ENCODE measurements at places on chromosomes 1 and 21.
A peak's percentile ranks its signal among the peaks of the same experiment; 100 is the strongest.

GRCh38 chr1:204979891-204980649 lies 62.9 kb upstream of the CNTN2 start:
- no peak for DNase-seq

DNA sequence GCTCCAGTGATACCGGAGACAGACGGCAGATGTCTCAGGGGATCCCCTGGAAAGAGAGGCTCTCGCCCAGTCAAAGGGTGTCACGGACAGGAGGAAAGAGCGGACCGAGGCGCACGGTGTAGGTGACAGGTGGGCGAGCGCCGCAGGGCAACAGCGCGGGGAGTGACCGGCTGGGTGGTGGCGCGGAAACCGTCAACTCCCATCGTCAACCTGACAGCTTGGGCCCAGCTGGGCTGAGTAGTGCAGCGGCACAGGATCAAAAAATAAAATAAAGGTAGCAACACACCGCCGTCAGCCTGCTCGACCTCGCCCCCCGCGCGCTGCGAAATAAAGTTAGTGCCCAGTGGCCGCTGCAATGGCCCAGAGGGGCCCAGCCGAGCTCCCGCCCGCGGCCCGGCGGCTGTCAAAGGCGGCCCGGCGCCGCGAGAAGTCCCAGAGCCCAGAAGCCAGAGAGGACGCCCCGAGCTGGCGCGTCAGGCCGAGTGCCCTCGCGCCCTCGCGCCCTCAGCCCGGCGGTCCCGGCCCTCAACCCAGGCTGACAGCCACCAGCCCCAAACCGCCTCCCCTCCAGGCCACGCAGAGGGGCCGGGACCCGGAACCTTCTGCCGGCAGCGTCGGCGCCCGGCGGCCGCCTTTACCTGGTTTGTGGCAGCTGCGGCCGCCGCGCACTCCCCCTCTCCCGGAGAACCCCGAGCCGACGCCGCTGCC lies at the start of gene LYST:
Gene LYST, minus strand, starts transcription at position 702 of the 708 bp plus-strand sequence. CDS start 36,489 bp downstream, outside the sequence.
- DNase-seq = no peak

DNA sequence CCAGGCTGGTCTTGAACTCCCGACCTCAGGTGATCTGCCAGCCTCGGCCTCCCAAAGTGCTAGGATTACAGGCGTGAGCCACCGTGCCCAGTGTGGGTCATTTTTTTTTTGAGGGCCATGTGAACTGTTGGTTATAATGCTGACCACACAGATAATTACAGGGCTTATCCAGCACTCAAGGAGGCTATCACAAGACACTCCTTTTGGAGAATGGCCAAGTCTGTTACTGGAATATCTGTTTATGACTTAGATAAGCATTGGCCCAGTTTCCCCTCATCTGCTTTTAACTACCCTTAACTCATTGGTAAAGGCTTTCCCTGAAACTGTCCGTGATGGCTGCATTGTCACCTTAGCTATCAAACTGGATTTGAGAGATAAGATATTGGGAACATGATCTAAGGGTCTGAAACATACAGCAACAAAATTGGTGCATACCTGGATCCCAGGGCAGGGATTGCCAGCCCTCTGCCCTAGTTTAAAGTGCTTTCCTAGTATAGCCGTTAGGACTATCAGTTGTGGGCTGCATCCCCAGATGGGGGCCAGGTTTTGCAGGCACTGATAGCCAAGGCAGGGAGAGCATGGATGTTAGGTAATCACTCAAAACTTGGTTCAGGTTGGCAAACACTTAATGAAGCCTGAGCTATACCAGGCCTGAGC lies 15.6 kb downstream of the SZT2 start:
- DNase-seq = no peak

- no peak for DNase-seq
Measured at GRCh38 chr1:2548068-2548589, 8.0 kb upstream of the TNFRSF14 start.

GRCh38 chr1:209029737-209030136 lies 553.8 kb upstream of the CAMK1G start:
- no peak for DNase-seq

GRCh38 chr1:215569986-215570824 lies 3.1 kb downstream of the KCTD3 start:
- no peak for DNase-seq

DNA sequence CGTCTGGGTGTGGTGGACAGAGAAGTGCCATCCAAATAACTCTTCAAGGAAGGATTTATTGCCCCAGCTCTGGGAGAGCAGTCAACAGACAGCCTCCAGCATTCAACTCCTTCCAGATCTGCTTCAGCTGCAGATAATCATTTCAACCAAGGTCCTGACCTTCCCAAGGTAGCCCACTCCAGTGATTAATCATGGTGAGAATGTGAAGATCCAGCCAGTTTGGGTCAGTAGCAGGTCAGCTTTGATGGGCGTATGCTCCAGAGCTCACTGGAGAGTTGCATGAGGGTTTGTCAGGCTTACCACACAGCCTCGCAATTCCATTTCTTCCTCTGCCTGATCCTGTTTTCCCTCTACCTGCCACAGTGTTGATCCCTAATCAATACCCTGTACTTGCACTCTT lies 214.5 kb upstream of the ZRANB2 start:
- no peak for DNase-seq

GRCh38 chr1:187038784-187039183 lies 210.0 kb downstream of the PLA2G4A start:
- DNase-seq = peak; percentile 42

DNA sequence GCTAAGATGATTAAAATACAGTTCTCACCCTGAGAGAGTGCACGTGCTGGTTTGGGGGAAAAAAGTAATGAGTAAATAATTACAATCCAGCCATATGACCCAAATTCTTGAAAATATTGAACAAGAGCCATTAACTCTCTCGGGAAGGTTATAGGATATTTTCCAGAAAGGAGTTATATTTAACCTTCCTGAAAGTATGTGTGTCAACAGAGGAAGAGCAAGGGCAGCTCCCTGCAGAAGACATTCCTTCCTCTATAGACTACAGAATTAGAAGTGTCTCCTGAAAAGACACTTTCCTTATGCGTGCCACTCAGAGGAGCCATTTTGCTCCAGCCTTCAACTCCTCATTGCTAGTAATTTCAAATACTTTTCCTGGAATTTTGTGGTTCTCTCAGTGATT lies 648.7 kb downstream of the USP25 start:
- DNase-seq = no peak

DNA sequence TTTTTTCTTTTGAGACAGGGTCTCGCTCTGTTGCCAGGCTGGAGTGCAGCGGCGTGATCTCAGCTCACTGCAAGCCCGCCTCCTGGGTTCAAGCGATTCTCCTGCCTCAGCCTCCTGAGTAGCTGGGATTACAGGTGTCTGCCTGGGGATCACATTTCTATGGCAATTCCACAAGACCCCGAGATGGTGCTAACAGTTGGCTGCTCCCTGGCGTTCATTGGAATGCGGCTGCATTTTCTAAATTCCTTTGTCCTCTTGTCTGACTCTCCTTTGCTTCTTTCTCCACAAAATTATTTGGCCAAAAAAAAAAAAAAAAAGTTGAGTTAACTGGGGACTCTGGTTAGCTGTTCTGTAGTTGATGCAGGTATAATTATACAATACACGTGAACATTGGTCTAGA lies 176.4 kb downstream of the ETS2 start:
- no peak for DNase-seq

- DNase-seq = no peak
Measured at GRCh38 chr1:246450611-246451251, 56.3 kb downstream of the SMYD3 start.

GRCh38 chr1:185556561-185556960 lies 177.6 kb upstream of the HMCN1 start:
- DNase-seq = no peak

DNA sequence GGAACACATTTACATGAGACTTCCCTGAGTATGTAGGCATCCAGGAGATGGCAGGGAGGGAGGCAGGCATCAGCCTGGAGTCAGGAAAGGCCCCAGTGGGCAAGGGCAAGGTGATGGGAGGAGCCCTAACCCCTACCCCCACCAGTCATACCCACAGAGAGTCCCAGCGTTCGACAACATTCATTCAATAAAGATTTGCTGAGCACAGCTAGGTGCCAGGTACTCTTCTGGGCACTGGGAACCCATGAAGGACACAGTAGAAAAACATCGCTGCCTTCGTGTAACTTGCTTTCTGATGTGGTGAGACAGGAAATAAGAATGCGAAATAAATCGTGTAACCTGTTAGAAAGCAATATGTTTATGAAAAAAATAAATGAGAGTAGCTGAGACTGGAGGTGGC lies 77.3 kb upstream of the GADD45A start:
- DNase-seq = no peak

DNA sequence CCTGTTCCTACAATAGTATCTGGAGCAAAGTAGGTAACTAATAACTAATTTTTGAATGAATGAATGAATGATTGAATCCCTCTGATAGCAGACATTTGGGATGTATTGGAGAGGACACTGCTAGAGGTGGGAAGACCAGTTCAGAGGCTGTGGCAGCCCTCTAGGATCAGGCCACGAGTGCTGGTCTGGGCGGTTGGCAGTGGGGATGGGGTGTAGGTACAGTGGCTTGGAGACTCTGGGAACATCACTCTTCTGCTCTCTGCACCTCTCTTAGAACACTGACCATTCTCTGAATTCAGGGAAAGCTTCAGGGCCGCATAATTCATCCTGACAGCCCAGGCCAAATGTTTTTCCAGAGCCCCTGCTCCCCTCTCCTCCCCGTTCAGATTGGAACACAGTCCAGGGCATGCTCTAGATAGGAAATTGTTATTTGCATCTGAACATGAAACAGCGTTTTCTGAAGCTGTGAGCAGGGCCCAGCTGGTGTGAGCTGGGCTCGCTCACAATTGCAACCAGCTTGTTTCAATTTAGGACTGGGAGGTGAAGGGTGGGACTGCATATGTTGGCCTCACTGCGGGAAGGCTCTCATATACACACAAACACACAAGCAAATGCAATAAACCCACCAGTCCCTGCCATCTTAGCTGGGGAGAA lies 253.1 kb upstream of the USP24 start:
- DNase-seq = no peak

GRCh38 chr1:150362721-150363425 lies 1.1 kb upstream of the RPRD2 start:
- DNase-seq = no peak

DNA sequence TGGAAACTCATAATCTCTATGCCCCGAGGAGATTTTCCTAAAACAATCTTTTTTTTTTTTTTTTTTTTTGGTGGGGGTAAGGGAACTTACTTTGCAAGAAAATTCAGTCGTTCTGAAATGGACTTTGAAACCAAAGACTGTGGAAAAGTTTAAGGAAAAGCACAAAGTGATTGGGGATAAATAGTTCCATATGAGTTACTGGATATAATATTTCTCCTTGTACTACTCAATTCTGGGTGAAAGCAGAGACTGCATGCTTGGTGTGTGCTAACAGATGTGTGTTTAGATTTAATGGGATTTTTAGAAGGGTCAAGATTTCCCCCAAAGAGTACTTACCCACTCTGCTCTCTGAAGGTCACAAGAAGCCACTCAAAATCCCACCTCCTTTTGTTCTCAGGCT lies 204.9 kb upstream of the USP24 start:
- DNase-seq = no peak

DNA sequence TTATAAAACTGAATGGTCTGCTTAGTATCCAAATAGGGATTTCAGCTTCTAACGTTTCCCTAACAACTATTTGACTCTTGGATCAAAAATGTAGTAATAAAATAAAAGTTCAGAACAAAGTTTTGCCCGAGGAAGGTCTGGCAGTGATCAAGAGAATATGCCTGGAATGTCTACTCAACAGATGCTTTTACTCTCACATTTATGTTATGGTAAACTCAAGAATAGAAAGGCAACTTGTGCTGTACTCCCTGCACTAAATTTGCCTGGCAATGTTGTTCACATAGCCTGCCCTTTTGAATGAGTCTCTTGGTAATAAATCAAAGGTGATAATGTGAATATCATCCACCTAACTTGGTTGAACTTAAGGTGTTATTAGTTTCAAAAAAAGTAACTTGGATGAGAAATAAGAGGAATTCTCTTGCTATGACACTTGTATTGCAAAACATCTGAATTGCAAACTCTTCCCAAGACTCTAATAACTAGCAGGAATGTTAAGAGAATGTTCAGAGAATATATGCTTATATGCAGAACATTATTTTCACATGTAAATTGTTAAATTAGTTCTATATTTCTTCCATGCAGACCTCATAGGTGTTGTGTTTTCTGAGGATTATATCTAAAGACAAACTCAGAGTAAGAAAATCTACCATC lies 215.8 kb downstream of the COL24A1 start:
- no peak for DNase-seq

- no peak for DNase-seq
Measured at GRCh38 chr1:151737479-151737878, 16.2 kb downstream of the RIIAD1 start.

GRCh38 chr1:31723828-31724359 lies 20.1 kb upstream of the COL16A1 start:
- DNase-seq = no peak

DNA sequence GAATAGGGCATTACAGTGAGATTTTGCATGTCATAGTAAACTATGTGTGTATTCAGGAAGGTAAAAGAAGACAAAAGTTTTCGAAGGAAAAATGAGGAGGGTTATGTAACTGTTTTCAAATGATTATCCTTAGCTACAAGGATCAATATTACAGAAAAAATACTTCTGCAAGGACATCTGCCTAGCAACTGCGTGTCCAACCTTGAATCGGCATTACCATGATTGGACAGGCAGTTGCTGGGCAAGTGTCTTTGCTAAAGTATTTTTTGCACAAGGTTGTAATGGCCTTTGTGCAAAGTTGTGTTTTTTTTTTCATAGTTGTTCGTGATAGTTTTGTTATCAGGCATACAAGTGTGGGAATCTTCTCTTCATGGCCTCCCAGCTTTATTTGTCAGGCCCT lies 136.8 kb downstream of the FASLG start:
- DNase-seq = no peak
